ENCODE measurements at places on chromosomes 7 and 10.

GRCh38 chr10:34687434-34688210 is 127.5 kb downstream of the PARD3 start:
- no peak overlapping the region for H3K4me3 ChIP-seq
- H3K36me3 ChIP-seq, result no peaks in the 10 kb centered on the region
- H3K27me3 ChIP-seq, result no peaks in the 10 kb centered on the region
- no peak for DNase-seq
- no peaks in the 10 kb centered on the region for H3K4me1 ChIP-seq
- H3K27ac ChIP-seq, result no peak overlapping the region

DNA sequence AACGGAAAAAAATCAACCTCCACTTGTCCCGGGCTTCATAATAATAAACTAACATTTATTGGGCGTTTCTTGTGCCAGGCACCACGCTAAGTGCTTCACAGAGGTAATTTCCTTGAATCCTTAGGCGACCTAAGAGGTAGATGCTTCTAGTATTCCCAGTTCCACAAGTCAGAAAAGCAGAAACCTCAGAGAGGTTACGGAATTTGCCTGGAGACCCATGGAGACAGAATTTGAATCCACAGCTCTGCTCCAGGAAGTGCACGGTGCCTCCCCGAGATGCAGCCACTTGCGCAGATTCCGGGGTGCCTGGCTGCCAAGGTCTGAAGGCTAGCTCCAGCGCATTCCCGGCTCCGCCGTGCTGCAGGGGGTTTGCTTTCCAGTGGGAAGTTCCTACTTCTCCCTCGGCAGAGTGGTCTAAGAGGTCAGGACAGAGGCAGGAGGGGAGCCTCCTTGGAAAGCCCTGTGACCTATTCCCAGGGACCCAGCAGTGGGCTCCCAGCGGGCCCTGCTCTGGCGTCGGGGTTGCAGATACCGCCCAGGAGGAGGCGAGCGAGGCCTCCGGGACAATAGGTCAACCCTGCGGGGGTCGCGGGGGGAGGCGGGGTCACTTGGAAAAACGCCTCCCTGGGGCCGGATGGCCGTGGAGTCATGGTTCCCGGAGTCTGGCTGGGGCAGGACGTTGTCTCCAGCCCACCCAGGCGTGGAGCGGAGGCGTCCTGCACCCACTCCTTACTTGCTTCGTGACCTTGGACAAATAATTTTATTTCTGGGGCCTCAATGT is 10.1 kb upstream of the NKX2-3 start:
- H3K36me3 ChIP-seq, result no peaks in the 10 kb centered on the region
- H3K27me3 ChIP-seq, result peaks cover 71% of the 10 kb centered on the region
- DNase-seq, result no peak
- no peak overlapping the region for H3K27ac ChIP-seq

- peaks cover 2% of the 10 kb centered on the region for H3K27me3 ChIP-seq
- DNase-seq, result no peak
- no peak within 1 kb of the TSS for H3K4me3 ChIP-seq
- no peaks in the 10 kb centered on the region for H3K4me1 ChIP-seq
- H3K36me3 ChIP-seq, result peaks cover 16% of the 10 kb centered on the region
Measured at GRCh38 chr7:23710000-23710399, at the start of gene STK31. Gene STK31, plus strand, starts transcription at chr7:23710219. Its CDS starts 67 bp downstream, at chr7:23710286.

DNA sequence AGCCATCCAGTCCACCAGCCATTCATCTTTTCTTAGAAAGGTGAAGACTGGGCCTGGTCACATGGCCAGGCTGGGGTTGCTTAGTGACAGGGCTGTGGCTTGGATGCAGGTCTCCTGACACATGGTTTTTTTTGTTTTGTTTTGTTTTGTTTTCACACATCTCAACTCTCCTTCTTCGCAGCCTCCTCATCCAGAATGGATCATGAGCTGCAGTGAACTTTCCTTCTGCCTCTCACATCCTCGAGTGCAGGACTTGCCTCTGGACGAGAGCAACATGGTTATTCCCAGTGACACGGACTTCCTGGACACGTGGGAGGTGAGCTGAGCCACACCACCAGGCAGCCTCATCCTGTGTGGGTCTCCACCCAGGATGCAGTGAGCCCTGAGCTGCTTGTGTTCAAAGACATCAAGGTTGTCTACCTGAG is 9.5 kb downstream of the AKR1E2 start:
- H3K4me1 ChIP-seq, result peaks cover 32% of the 10 kb centered on the region
- H3K36me3 ChIP-seq, result peaks cover 13% of the 10 kb centered on the region
- DNase-seq, result peak; percentile 55
- no peaks in the 10 kb centered on the region for H3K27me3 ChIP-seq

- no peaks in the 10 kb centered on the region for H3K27me3 ChIP-seq
- no peaks in the 10 kb centered on the region for H3K4me1 ChIP-seq
- no peaks in the 10 kb centered on the region for H3K36me3 ChIP-seq
- H3K27ac ChIP-seq, result no peak overlapping the region
Measured at GRCh38 chr10:7003831-7004395, 406.9 kb downstream of the SFMBT2 start.

DNA sequence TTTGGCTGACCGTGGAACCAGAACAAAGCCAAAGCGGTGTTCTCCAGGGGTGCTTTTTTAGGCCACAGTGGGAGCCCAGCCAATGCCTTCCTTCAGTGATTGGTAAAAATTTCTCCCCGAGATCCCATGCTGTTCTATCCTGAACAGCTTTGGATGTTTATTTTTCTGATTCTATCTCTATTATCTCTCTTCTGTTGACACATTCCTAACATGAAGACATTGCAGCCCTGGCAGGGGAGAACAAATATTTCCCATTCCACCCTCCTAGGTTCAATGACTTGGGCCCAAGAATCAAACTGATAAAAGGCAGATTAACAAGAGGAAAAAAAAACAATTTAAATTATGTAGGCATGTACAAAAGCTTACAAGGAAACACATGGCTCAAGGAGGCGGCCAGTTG is 162.7 kb downstream of the PFKFB3 start:
- no peak for DNase-seq
- no peak overlapping the region for H3K4me3 ChIP-seq
- peaks cover 10% of the 10 kb centered on the region for H3K36me3 ChIP-seq

DNA sequence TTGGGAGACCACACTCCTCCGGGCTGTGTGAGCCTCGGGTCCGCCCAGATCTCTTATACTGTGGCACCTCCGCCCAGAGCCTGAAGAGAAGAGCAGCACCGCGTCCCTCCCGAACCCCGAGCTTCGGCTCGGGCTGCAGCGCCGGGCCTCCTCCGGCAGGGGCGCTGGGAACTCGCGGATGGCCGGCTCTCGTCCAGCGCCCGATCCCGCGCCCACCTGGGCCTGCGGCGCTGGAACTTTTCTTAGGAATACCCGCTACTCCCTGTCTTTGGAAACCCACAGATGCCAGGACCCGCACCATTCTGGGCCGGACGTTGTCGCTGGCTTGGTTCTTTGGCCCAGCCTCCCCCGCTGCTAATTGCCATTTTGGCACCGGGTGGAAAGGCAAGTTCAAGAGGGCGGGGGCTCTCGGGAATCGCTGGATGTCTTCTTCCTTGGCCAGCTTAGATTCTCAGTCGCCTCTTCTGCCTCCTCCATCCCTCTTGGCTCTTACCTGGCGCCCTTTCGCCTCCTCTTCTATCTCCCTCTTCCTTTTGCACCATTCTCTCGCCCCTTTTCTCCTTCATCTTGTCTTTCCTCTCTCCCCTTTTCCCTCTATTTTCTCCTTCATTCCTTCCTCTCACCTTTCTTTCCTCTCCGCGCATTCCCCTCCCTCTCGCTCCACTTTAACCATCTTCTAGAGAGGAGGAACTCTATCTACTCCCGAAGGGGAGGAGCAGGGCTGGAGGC is 2.1 kb upstream of the SORCS3 start:
- no peak overlapping the region for H3K4me3 ChIP-seq
- H3K27me3 ChIP-seq, result peaks cover 52% of the 10 kb centered on the region
- H3K27ac ChIP-seq, result no peak overlapping the region
- no peak for DNase-seq
- H3K4me1 ChIP-seq, result no peaks in the 10 kb centered on the region

GRCh38 chr10:89382757-89383156 is 4.9 kb downstream of the IFIT1B start:
- H3K4me3 ChIP-seq, result no peak overlapping the region
- H3K27me3 ChIP-seq, result peaks cover 1% of the 10 kb centered on the region
- no peak for DNase-seq

GRCh38 chr10:60869652-60870415 is 74.2 kb downstream of the RHOBTB1 start:
- no peak for DNase-seq
- no peaks in the 10 kb centered on the region for H3K36me3 ChIP-seq
- H3K27ac ChIP-seq, result no peak overlapping the region
- no peaks in the 10 kb centered on the region for H3K4me1 ChIP-seq

- peaks cover 14% of the 10 kb centered on the region for H3K36me3 ChIP-seq
- peaks cover 2% of the 10 kb centered on the region for H3K4me1 ChIP-seq
- no peak for DNase-seq
- H3K4me3 ChIP-seq, result no peak overlapping the region
- no peak overlapping the region for H3K27ac ChIP-seq
Measured at GRCh38 chr10:119815671-119816070, 57.0 kb downstream of the MCMBP start.

GRCh38 chr10:48251525-48252353 is 22.8 kb downstream of the FRMPD2 start:
- H3K4me1 ChIP-seq, result no peaks in the 10 kb centered on the region
- DNase-seq, result no peak
- H3K27me3 ChIP-seq, result no peaks in the 10 kb centered on the region
- H3K4me3 ChIP-seq, result no peak overlapping the region

- no peak overlapping the region for H3K27ac ChIP-seq
- H3K27me3 ChIP-seq, result no peaks in the 10 kb centered on the region
- DNase-seq, result no peak
- H3K4me1 ChIP-seq, result no peaks in the 10 kb centered on the region
- H3K36me3 ChIP-seq, result peaks cover 7% of the 10 kb centered on the region
Measured at GRCh38 chr10:102597131-102597991, 46.9 kb upstream of the TRIM8 start.

DNA sequence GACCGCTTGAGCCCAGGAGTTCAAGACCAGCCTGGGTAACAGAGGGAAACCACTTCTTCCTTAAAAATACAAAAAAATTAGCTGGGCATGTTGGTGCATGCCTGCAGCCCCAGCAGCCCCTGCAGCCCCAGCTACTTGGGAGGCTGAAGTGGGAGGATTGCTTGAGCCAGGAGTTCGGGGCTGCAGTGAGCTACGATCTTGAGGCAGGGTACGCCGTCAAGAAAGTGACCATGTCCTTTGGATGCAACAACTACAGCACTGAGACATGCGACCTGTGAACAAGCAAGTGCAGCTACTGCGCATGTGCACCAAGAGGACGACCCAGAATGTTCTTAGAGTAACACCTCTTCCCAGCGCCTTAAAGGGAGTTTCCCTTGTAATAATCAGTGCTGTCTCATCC is 66.6 kb upstream of the ZNF479 start:
- no peak overlapping the region for H3K27ac ChIP-seq
- no peaks in the 10 kb centered on the region for H3K27me3 ChIP-seq
- H3K36me3 ChIP-seq, result no peaks in the 10 kb centered on the region
- no peak for DNase-seq
- no peaks in the 10 kb centered on the region for H3K4me1 ChIP-seq

DNA sequence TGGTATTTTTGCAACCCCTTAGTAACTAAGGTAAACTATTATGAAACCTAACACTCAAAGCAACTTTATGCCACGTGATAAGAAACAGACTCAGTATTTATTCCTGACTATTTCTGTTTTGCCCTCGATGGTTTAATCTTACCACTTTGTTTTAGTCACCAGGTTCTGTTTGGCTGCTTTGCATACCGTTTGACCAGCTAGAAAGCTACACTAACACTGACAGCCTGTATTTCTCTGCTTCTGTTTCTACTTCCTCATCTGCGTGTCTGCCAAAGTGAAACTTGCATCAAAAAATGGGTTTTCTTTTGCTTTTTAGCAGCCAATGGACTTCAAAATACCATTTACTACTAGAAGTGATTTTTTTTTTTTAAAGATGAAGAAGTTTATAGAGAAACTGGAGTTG is 802.5 kb downstream of the GRM8 start:
- DNase-seq, result no peak
- no peaks in the 10 kb centered on the region for H3K27me3 ChIP-seq
- H3K4me3 ChIP-seq, result no peak overlapping the region
- H3K27ac ChIP-seq, result no peak overlapping the region
- no peaks in the 10 kb centered on the region for H3K4me1 ChIP-seq
- H3K36me3 ChIP-seq, result no peaks in the 10 kb centered on the region

- H3K36me3 ChIP-seq, result peaks cover 7% of the 10 kb centered on the region
- H3K27ac ChIP-seq, result no peak overlapping the region
- no peak for DNase-seq
- H3K4me1 ChIP-seq, result peaks cover 51% of the 10 kb centered on the region
- no peaks in the 10 kb centered on the region for H3K27me3 ChIP-seq
Measured at GRCh38 chr10:96906864-96907263, 74.8 kb downstream of the LCOR start.

GRCh38 chr10:102523250-102524029 is 19.7 kb downstream of the SUFU start:
- H3K27ac ChIP-seq, result no peak overlapping the region
- DNase-seq, result no peak
- no peaks in the 10 kb centered on the region for H3K27me3 ChIP-seq
- H3K36me3 ChIP-seq, result no peaks in the 10 kb centered on the region
- H3K4me3 ChIP-seq, result no peak overlapping the region
- peaks cover 14% of the 10 kb centered on the region for H3K4me1 ChIP-seq

DNA sequence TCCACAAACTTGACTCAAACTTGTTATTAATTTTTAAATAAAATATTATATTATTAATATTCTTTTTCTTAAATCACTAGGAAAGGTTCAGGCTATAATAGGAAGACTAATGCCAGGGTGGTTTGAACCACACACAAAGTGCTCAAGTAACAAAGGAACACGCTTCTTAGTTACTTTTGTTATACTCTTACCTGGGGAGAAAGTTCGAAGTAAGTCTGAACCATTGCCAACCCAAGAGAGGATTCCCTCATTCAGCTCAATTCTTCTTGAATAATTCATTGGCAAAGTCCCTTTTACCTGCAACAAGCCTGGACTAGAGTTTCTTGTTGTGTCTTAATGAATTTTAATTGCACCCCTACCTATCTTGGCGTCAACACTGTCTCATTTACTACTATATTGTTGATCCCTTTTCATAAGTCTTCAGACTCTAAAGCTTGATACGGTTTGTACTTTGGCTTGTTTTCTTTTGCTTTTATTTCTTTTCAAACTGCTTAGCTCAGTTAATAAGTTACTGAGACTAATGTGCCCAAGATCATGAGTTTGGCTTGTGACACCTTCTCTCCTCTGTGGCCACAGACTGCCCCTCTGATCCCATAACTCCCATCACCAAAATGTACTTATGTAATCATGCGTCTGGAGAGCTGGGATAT is 10.2 kb upstream of the C10orf67 start:
- no peaks in the 10 kb centered on the region for H3K36me3 ChIP-seq
- no peaks in the 10 kb centered on the region for H3K4me1 ChIP-seq
- no peak overlapping the region for H3K4me3 ChIP-seq
- no peak for DNase-seq

- DNase-seq, result no peak
- no peaks in the 10 kb centered on the region for H3K4me1 ChIP-seq
- H3K4me3 ChIP-seq, result no peak overlapping the region
Measured at GRCh38 chr7:142916508-142916907, 17.0 kb downstream of the TRPV5 start.

DNA sequence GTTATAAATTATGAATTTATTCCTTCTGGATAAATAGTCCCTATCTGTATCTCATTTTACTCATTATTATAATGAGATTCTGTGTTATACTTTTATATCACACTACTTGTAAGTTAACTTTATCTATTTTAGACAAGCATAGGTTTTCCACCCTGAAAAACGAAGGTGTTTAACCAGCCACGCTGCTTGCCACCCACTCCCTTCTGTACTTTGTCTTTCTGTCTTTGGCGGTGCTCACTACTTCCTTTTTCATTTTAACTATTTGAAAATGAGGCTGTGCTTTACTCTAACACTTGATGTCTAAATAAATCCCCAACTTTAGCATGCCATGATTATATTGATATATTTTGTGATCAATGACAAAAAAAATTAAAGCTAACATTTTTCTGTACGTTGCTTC is 952.9 kb downstream of the DNAJB9 start:
- no peak for DNase-seq
- no peak overlapping the region for H3K27ac ChIP-seq
- no peaks in the 10 kb centered on the region for H3K36me3 ChIP-seq
- H3K4me3 ChIP-seq, result no peak overlapping the region
- H3K4me1 ChIP-seq, result no peaks in the 10 kb centered on the region
